Activated T-cell treated with anti-CD3 and anti-CD28 coated beads, Interleukin-2, amount 50 U/mL, for 72 hours (primary cell): ENCODE measurements at places on chromosomes 2 and 18. TPM values are rescaled to one million over a fixed set of nuclear protein-coding genes. Genes with fewer than 3 reads are reported as not detected.

GRCh38 chr2:154408786-154409185, 289.7 kb upstream of the KCNJ3 start:
- DNase-seq, result no peak

DNA sequence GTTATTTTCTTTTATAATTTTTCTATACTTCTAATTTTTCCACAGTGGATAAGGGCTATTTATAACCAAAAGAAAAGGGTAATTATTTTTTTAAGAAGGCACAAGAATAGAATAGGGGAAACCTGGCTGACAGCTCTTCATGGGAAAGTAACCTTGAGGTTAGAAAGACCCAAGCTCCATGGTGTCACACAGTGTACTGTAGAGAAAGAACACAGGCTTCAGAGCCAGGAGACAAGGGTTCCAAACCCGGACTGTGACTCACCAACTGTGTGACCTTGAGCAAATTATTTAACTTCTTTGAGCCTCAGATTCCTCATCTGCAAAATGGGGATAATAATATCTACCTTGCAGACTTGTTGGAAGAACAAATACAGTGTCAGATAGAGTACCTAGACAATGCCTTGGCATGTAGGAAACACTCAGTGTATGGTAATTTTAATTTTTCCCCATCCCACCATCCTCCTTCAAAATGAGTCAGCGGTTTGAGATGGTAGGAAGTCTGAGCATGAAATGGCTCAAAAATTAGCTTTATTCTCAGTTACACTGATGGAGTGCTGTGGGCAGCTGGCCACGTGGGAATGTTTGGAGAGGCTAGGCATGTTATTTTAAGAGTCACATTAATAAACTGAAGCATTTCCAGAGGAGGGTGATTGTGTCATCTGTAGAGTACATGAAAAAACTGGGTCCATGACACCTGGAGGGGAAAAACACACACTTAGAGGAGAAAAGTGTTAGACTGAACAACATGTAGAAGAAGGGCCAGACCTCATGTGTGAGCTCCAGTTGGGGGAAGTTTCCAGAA, 36.7 kb downstream of the TMEM37 start:
- no peak for DNase-seq

DNA sequence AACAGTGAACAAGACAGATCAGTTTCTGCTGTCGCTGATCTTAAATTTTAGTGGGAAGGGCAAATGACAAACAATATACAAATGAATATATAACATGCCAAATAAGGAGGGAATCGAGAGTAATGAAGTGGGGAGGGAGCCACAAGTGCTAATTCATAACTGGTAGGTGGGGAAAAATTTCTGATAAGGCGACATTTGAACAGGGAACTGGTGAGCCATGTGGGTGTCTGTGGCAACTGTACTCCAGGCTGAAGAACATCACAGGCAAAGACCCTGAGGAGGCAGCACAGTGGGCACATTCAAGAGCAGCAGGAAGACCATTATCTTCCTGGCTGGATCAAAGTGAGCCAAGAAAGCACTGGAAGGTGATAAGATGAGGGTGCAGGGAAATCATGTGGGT, 51.6 kb upstream of the CD28 start:
- no peak for DNase-seq

DNA sequence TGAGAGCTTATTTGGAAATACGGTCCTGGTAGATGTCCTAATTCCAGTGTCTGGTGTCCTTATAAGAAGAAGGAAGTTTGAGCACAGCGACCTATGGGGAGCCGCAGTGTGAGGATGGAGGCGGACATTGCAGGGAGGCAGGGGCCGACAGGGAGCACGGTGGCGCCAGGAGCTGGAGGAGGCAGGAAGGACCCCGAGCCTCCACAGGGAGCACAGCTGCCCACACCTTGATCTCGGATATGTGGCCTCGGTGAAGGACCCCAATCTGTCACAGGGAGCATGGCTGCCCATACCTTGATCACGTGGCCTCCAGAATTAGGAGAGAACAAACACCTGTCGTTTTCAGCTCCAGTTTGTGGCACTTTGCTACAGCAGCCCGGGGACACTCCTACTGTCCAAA, 461.6 kb upstream of the SALL3 start:
- DNase-seq, result no peak

The C18orf54 gene
- 10.8 TPM for total RNA-seq
